ENCODE measurements at places on chromosomes 6 and 20.

DNA sequence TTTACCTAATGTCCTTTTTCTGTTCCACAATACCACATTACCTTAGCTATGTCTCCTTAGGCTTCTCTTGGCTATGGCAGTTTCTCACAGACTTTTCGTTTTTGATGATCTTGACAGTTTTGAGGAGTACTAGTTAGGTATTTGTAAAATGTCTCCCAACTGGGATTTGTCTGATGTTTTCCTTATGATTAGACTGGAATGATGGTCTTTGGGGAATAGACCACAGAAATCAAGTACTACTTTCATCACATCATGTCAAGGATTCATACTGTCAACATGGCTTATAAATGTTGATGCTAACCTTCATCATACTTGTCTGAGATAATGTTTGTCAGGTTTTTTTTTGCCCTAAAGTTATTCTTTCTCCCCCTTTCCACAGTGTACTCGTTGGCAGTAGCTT lies 78.2 kb upstream of the FOXO3 start:
- peak; percentile 48 for DNase-seq

DNA sequence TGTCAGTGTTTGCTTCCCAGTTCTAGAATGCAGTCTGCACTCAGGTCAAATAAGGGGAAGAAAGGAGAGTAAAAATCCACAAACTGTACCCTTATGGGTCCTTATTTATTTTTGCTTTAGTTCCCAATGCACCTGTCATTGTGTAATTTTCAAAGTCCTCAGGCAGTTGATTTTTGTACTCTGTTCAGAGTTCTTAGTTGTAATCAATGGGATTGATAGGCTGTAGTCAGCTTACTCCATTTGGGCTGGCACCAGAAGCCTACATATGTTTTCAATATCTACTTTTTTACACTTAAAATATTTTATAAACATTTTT lies 18.6 kb downstream of the AIG1 start:
- DNase-seq, result no peak

GRCh38 chr6:6901205-6901719 lies 206.5 kb upstream of the RREB1 start:
- no peak for DNase-seq

DNA sequence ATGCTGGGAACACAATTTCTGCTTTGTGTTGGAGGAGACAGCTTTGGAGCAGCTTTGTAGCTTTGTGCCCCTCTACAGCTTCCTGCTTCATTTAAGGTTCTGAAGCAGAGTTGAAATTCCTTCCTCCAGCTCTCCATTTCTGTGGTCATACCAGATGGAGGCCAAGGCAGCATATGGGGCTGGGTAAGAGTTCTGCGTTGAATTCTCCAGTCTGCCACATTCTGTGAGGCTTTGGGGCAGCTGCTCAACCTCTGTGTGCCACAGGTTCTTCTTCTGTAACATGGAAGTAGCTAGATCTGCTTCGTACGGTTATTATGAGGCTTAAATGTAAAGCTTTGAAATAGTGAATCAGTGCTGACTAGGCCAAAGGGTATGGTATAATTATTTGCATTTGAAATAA lies 2.9 kb upstream of the TRIM26 start:
- DNase-seq, result no peak

- DNase-seq, result no peak
Measured at GRCh38 chr6:41199552-41200246, 1.2 kb downstream of the TREML2 start.

- DNase-seq, result no peak
Measured at GRCh38 chr6:11714798-11715285, 63.8 kb downstream of the ADTRP start.

DNA sequence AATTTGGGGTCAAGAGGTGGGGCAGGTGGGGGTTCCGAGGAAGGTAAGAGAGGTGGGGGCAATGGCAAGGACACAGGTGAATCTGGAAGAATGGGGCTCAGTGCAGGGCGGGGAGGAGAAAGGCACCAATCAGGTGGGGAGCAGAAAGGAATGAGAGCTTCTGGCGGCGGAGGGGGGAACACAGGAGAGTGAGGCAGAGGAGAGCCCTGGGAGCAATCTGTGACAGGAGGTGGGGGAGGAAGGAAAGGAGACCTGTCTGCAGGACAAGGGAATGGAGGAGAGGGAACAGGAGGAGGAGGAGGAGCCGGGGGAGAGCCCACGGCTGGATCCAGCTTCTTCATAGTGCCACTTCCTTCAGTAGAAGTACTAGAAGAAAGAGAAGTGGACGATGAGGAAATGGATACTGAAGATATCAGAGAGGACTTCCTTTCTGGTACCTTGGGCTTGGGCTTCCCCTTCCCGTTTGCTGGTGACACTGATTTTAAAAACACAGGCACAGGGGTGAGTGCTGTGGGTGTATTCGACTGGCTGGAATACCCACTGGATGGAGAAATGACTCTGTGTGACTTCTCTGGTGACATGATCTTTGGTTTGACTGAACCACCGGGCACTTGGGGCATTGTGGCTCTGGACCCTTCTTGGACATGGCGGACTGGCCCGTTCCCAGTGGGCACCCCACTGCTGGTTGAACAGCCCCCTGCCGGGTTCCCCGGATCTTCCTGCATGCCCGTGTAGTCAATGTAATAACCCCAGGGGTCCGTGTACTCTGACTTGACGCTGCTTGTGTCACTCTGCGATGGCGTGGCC lies 27.4 kb downstream of the HEBP2 start:
- no peak for DNase-seq

GRCh38 chr6:90537723-90538258 lies 49.1 kb downstream of the MAP3K7 start:
- peak; percentile 40 for DNase-seq

- DNase-seq, result no peak
Measured at GRCh38 chr20:51159303-51159702, 136.4 kb upstream of the KCNG1 start.

GRCh38 chr6:50822078-50822476 lies 3.4 kb downstream of the TFAP2B start:
- no peak for DNase-seq

- DNase-seq, result no peak
Measured at GRCh38 chr6:40582892-40583291, 4.3 kb downstream of the LRFN2 start.

GRCh38 chr6:165926378-165926777 lies 241.3 kb downstream of the TBXT start:
- DNase-seq, result no peak

DNA sequence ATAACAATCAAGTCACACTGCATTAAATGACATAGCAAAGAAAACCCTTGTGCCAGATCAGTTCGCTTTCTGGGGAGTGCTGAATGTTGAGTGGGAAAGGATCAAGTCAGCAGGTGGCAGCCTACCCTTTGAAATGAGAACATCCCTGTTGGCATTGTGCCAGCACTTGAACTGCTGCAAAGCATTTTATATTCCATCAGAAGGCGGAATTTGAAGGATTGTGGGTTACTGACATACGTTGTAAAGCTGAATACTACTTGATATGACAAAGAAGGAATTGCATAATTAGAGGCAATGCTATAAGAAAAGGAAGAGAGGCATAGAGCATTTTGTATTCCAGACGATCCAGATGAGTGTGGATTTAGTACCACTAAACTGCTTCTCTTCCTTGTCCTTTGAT lies 26.5 kb downstream of the BCKDHB start:
- peak; percentile 61 for DNase-seq

DNA sequence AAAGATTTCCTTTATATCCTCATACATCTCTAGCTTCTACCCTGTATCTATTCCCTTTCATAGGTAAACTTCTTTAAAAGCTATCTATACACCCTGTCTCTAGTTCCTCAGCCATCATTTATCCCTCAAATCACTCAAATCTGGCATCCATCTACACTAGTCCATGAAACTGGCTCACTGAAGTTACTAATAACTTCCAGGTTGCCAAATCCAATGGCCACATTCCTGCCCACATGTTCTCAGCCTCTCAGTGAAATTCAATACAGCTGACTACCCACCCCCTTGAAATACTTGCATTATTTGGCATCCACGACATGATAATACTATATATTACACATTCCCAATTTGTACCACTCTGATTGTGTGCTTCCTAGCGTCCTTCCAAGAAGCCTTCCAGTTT lies 8.7 kb downstream of the REPS1 start:
- DNase-seq, result peak; percentile 40

DNA sequence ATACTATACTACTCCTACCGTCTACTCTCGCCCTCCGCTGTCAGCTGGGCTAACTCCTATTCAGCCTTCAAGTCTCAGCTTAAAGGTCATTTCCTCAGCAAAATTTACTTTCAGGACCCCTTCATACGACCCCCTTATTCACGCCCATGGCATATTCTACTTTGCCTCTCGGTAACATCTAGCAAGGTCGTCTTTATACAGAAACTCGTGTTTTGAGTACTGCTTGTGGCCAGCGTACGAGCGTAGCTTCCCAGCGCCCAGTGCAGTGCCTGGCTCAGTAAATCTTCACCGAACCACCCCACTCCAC lies 546 bp downstream of the CRNKL1 start:
- no peak for DNase-seq

DNA sequence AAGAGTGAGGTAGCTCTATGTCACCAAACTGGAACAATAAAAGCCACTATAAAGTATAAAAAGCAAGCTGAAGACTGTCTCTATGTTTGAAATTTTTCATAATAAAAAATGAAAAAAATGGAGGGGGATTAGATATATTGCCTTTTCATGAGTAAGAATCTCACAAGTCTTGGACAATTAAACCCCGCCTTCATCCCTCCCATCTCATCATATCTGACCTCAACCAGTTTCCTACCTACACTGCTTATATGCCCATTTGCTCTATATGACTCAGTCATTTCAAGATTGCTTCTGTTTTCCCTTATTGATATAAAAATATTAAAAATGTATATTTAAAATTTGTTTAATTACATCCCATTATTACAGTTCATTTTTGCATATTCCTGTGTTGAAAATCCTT lies 2.9 kb upstream of the TRIM39 start:
- DNase-seq, result peak; percentile 24

GRCh38 chr6:167469672-167470071 lies 144.8 kb downstream of the TTLL2 start:
- no peak for DNase-seq

DNA sequence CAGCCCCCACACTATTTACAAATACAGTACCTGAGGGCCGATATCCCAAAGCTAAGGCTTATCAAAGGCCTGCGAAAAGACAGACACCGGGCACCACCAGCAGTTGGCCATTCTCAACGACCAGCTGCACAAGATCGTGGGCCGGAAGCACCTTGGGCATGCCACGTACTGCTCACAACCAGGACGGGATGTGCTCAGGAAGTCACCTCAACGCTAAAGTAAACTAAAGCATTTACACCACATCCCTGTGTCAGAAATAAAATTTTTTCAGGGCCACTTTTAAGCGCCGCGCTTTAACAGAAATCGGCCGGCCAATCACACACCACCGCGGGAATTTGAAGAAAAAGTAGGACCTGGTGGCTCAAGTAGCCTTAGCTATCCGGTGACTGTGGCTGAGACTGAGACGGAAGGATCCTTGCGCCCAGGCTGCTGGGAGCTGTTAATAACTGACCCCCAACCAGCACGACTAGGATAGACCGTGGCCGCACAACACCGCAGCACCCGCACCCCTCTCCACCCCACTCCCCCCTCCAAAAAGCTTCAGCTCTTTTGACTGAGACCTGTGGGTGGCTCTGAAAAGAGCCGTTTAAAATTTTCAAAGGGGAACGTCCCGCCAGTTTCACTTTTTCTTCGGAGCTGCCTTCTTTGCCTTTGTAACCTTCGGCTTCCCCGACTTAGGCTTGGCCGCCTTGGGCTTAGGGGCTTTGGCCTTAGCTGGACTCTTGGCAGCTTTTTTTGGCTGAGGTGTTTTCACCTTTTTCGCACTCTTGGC lies 131.2 kb upstream of the BTN3A2 start:
- DNase-seq, result peak; percentile 81

Measured in fibroblast of skin of back (primary cell).